ENCODE measurements at places on chromosomes 11 and 22. TPM values are rescaled to one million over a fixed set of nuclear protein-coding genes. Genes with fewer than 3 reads are reported as not detected.
A peak's percentile ranks its signal among the peaks of the same experiment; 100 is the strongest.

GRCh38 chr11:62708392-62708791, 916 bp downstream of the GNG3 start:
- DNase-seq, result no peak

DNA sequence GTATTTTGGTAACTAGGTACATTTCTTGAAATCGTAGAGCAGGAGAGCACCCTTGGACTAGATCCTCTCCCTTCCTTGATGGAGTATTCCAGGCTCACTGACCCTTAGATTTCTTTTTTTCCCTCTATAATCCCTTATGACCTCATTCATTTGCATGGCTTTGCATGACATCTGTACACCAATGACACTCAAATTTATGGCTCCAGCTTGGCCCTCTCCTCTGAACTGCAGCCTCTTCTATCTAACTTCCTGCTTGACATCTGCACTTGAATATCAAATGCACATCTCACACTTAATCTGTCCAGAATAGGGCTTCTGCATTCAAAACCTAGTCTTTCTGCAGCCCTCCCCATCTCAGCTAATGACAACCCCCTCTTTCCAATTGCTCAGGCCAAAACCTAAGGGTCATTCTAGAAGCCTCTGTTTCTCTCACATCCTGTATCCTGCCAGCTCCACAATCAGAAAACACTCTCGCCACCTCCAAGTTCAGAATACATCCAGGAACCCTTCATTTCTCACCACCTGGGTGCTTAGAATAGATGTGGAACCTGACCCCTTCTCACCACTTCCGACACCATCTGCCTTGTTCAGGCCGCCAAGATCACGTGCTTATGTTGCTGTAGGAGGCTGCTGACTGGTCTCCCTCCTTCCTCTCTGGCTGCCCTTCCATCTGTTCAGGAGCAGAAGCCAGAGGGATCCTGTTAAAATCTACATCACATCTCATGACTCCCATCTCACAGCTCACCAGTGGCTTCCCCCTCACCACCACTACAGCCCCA, 138.9 kb upstream of the MTNR1B start:
- DNase-seq, result no peak

DNA sequence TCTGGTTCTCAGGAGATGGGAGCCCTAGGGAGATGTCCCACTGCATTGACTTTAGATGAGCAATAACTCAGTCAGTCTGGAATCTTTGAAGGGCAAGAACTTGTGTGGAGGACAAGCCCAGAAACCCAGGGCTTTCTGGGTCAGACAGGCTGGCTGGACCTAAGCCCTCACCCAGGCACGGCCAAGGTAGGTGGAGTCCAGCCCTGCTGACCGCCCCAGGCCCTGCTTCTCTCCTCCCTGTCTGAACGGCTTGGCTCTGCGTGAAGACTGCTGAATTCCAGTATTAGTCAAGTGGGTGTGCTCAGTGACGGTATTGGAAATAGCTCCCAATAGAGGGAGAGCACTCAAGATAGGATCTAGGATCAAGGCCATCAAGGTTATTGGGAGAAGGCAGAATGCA, 6.1 kb downstream of the CXCR5 start:
- DNase-seq, result no peak

GRCh38 chr11:71282581-71283351, 30.4 kb upstream of the SHANK2 start:
- DNase-seq, result peak; percentile 44

- no peak for DNase-seq
These were observed 11.3 kb upstream of the RCN1 start for GRCh38 chr11:32079553-32079952.

- no peak for DNase-seq
These were observed 28.5 kb upstream of the C11orf96 start for GRCh38 chr11:43913829-43914380.

- DNase-seq, result no peak
These were observed 163.0 kb downstream of the SPON1 start for GRCh38 chr11:14125529-14125928.

The ADM2 gene
- 0.13 TPM for total RNA-seq

GRCh38 chr22:50626314-50626849, 1.6 kb downstream of the ARSA start:
- no peak for DNase-seq

- no peak for DNase-seq
These were observed 7.4 kb downstream of the BMAL1 start for GRCh38 chr11:13284776-13285588.

DNA sequence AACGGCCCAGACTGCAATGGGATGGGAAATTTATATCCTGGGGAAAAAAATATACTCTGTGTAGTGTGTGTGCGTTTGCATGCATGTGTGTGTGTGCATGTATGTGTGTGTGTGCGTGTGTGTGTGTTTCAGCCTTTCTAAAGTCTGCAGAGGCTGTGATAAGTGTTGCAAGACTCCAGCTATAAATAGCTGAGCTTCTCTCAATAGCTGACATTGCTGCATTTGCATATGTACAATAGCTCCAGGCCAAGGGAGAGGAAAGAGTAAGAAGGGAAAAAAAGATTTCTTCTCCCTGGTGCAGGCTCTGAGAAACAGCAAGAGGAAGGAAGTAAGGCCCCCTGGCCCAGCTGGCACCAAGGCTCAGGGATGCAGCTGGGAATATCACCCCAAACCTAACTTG, 483.0 kb downstream of the MN1 start:
- peak; percentile 21 for DNase-seq

GRCh38 chr11:103893371-103893770, 143.1 kb upstream of the DDI1 start:
- no peak for DNase-seq

DNA sequence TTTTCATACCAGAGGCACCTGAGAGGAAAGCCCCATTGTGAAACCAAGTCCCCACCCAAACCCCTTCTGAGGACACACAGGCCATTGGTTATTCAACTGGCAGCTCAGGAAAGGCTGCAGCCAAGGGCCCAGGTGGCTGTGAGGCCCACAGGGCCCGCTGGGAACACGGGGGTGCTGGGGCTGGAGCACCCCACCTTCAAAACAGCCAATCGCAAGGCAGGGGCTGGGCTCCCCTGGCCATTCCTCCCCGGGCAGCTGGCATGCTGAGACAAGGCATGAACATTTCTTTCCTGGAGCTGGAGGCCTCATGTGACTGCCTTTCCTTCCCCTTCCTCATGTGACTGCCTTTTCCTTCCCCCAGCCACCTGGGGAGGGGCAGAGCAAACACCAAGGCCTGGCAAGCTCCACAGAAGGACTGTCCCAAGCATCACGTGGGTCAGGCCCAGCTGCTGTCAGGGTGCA, 76.9 kb downstream of the PIWIL3 start:
- DNase-seq, result no peak

DNA sequence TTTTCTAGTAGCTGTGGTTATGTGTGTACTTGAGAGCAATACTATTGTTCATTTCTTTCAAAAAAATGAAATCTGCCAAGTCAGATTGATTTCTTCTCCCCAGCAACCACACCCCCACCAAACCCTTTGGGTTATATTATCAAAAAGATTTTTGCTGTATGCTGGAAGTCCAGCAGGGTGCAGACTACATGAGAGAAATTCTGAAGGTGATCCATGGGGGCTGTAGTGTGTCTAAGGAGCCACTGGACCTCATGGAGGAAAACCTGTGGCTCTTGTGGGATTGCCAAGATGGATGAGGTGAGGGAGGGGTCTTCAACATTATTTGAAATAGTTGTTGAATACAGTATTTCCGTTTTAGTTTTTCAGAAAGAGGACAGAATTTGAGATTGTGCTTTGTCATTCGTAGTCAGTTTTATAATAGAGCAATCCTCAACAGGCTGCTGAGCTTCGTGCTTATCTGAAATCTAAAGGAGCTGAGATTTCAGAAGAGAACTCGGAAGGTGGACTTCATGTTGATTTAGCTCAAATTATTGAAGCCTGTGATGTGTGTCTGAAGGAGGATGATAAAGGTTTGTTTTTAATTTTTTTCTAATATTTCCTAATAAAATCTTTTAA, 3.1 kb downstream of the EIF3M start:
- DNase-seq, result peak; percentile 6

The PLET1 gene
- total RNA-seq, result not detected

All from neural progenitor cell (in vitro differentiated cells).